Hindlimb muscle (tissue), 1 donor: ENCODE measurements at places on chromosomes 13 and 19.

GRCh38 chr13:44305286-44305685 lies 68.3 kb upstream of the SERP2 start:
- no peak for DNase-seq

DNA sequence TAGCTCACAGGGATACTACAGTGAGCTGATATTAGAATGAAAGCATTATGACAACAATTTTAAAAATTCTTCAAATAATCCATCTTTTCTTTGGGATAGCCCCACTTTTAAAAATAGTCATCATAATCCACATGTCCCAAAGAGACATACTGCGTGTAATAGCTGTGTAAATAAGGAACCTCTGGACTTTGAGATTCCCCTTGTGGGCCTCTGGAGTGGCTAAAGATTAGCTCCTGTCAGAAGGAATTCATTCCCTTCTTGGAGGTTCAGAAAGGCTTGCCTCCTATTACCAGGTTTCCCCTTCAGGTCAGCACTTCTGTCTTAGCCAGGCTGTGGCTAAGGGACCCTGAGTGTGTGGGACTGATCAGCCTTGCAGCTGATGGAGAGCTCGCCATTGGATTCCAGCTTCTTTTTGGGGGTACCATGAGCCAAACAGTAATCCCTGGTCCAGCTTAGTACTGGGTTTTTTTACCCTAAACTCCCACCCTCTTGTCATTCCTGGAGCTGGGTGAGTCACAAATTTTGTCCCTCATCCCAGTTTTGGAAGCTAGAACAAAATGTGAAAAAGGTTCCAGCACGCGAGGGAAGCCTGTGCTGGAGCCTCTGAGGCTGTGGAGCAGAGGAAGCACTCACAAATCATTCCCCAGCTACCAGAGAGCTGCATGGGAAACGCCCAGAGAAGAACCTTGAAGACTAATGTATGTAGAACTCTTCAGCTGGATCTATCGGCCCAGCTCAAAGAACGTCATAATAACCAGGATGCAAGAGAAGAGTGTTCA lies 96.7 kb downstream of the RNASEH2B start:
- DNase-seq = no peak

GRCh38 chr19:54426291-54426931 lies 11.1 kb downstream of the TTYH1 start:
- no peak for DNase-seq

- no peak for DNase-seq
Observed at GRCh38 chr13:111486331-111486730, 165.9 kb downstream of the TEX29 start.

DNA sequence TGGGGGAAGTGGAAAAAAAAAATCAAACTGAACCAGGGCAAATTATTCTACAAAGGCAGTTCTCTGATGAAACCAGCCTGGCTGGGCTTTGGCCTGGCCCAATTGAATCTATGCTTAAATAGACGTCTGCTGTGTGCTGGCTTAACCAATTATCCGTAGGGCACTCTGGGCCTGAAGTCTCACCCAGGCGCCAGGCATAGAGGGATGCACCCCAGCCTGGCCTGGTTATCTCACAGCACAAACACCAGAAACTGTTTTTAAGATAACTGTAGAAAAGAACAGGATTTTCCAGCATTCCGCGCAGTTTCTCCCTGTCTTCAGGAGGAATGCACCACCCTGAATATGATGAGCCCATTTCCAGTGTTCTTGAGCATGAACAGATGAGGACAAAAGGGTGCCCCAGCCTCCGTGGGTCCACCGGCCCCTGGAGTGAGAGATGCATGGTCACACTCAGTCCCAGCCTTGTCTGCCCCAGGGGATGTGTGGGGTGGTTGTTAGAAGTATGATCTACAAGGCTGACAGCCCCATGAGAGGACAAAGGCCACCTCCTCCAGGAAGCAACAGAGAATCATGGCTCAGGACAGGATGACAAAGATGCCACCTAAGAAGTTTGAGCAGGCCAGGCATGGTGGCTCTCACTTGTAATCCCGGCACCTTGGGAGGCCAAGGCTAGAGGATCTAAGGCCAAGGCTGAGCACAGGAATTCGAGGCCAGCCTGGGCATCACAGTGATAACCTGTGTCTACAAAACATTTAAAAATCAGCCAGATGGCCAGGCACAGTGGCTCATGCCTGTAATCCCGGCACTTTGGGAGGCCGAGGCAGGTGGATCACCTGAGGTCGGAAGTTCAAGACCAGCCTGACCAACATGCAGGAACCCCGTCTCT lies 50.2 kb downstream of the PEPD start:
- no peak for DNase-seq

DNA sequence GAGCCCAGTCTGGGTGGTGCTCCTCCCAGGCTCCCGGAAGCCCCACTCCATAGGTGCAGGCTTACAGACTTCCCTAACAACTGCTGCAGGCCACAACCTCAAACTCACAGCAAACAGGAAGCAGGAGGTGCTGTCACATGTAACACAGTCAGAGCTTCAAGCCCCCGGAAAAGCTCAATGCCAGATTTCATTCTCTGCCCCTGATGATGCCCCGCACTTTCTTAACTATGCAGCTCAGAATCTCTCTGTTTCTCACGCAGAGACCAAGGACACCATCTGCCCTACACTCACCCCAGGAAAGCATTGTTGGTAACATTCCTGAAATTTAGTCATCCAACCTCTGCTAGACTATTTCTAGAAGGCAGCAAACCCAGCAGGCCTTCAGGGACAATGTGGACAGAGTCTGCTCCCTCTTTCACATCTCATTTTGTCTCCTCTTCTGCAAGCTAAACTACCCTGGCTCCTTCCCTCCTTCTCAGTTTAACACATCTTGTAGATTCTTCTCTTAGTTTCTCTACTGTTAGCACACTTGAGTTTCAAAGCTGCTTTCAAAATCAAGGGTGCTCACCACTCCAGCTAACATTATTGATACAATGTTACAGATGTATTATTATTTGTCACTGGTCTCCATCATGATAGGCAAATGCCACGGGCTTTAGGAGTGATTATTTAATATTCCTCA lies 162.5 kb downstream of the KCTD12 start:
- no peak for DNase-seq

GRCh38 chr19:7303470-7303869 lies 9.3 kb upstream of the INSR start:
- DNase-seq = no peak

- no peak for DNase-seq
Observed at GRCh38 chr13:23003446-23003845, 177.3 kb upstream of the SGCG start.

- no peak for DNase-seq
Observed at GRCh38 chr13:112434032-112434431, 57.9 kb downstream of the SPACA7 start.

GRCh38 chr19:41638641-41639081 lies 11.8 kb upstream of the CEACAM4 start:
- DNase-seq = no peak

DNA sequence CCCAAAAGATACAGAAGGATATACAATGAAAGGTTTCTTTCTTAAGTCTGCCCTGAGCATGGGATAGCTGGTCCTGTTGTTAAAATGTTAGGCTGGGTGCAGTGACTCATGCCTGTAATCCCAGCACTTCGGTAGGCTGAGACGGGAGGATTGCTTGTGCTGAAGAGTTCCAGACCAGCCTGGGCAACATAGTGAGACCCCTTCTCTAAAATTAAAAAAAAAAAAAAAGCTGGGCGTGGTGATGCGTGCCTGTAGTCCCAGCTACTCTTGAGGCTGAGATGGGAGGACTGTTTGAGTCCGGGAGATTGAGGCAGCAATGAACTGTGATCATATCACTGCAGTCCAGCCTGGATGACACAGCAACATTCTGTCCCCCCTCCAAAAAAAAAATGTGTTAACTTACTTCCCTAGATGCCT lies 52.5 kb upstream of the SHKBP1 start:
- no peak for DNase-seq

DNA sequence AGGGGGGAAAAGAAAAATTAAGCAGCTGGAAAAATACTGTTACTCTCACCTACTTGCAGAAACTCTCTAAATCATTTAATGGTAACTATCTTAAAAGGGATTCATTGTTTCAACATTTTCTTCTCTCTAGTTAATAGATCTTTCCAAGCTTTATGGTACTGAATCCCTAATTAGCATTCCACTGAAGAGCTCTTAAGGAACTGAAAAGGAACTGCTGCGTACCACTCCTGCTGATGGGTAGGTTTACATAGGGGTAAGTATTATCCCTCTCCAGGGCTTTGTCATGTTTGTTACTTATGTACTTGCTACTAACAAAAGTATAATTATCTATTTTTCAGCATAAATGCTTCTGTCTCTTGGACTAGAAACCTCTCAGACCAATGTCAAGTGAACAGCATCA lies 12.5 kb downstream of the TEX30 start:
- DNase-seq = no peak

DNA sequence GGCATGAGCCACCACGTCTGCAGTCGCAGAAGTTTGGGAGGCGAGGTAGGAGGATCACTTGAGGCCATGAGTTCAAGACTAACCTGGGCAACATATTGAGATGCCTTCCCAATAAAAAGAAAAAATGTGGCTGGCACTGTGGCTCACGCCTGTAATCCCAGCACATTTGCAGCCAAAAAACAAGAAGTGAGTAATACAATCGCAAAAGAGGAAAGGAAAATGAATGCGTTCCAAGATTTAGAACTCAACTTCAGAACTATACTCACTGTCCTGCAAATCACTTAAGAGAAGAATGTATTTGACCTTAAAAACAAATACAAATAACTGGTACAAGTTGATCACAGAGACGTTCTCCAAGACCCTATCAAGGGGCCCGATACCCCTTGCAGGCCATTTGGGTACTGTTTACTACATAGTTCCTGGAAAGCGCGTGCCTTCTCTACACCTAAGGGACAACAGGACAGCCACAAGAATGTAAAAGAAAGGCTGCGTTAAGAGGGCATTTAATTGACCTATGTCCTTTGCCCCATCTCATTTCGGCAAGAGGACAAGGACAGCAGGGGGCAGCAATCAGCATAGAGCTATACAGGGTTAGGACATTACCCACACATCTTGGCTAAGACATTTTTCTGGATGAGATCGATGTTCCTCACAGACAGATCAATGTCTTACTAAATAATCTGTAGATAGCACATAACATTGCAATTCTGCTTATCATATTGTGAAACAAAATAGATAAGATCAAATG lies 41.3 kb downstream of the FLT3 start:
- no peak for DNase-seq

GRCh38 chr13:92407858-92408257 lies 818.7 kb upstream of the GPC6 start:
- DNase-seq = no peak

DNA sequence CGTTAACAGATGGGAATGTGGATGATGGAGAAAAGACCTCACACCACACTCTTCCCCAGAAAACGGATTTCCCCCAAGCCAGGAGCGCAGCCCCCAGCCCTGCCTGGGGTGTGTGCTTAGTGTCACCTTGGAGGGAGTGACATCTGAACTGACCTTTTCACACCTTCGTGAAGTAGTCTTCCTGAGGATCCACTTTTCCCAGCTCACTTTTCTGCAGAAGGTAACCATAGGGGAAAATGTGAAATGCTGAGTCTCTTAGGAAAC lies 26.2 kb downstream of the SIAH3 start:
- no peak for DNase-seq

GRCh38 chr19:51695702-51696315 lies 2.7 kb downstream of the SPACA6 start:
- DNase-seq = no peak

DNA sequence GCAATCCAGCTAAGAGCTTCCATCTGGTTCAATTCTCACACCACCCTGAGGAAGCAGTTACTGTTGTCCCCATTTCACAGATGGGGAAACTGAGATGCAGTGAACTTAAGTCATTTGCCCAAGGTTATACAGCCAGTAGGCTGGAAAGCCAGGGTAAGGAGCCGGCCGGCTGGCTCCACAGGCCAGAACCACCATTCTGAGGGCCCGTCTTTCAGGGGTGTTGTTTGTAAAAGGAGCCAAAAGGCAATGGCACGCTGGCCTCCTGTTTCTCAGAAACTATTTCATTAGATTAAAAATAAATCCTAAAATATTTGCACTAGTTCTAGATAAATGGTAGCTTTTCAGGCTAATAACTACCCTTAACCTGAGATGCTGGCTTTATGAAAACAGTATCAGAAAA lies 114.9 kb downstream of the CRYL1 start:
- DNase-seq = no peak

DNA sequence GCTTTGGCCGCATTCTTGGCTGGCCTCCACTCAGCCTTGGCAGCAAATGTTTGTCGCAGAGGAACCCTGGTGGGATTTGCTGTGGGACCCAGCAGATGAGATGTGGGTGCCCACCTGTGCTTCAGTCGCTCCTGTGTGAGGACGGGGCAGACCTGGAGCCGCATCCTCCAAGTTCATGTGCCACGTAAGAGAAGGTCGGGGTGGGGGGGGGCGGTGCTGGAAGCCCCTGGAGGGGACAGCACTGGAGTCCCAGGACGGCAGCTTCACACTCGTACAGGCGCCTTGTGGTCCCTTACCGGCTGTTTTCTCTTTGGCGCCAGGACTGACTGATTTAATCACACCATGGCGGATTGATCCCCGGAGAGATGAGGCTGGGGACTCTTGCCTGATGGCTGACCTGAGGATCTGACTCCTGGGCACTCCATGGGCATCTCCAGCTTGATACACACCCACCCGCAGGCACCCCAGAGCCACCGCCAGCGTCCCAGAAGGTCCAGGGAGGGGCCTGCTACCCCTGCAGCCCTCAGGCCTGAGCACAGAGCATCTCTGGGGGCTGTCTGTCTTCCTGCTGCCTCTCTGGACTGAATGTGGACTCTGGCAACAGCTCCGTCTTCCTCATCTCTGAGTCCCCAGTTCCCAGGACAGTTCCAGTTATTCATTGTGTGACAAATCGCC lies 10.0 kb upstream of the GRTP1 start:
- DNase-seq = no peak

- no peak for DNase-seq
Observed at GRCh38 chr13:40476175-40476958, 190.1 kb downstream of the FOXO1 start.

DNA sequence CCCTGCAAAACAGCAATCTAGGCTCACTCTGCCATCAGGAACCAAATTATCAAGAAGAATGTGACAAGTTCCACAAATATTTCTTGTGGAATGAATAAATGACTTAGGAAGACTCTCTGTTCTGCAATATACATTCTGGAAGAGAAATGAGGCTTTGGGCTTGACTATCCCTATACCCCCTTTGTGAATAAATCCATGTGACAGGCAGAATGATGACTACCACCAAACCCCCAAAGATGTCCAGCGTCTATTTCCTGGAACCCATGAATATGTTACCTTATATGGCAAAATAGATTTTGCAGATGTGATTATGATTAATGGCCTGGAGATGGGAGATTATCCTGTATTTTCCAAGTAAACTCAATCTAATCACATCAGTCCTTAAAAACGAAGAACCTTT lies 139.3 kb downstream of the ENOX1 start:
- DNase-seq = no peak

DNA sequence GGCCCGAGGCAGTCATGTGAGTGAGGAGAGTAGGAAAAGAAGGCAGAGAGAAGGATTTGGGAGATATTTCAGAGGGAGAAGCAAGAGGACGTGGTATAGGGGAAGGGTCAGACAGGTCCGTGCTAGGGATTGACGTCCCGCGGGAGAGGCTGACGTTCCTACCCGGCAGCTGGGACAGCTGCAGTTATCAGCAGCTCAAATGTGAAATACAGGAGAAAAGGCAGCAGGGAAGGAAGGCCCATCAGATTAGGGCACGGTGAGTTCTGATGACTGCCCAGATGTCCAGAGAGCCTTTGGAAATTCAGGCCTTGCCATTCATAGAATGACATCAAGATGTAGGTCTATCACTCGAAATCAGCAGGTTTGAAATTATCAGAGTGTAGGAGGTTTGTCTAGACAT lies 88.4 kb downstream of the IRS2 start:
- DNase-seq = no peak

GRCh38 chr19:44845612-44846454 lies at the start of gene NECTIN2:
TSS of gene NECTIN2 (plus strand) at chr19:44846297. CDS start at chr19:44846526, 229 bp downstream.
- peak; percentile 98 for DNase-seq
